ENCODE measurements at places on chromosomes 1 and 21.
A peak's percentile ranks its signal among the peaks of the same experiment; 100 is the strongest.

DNA sequence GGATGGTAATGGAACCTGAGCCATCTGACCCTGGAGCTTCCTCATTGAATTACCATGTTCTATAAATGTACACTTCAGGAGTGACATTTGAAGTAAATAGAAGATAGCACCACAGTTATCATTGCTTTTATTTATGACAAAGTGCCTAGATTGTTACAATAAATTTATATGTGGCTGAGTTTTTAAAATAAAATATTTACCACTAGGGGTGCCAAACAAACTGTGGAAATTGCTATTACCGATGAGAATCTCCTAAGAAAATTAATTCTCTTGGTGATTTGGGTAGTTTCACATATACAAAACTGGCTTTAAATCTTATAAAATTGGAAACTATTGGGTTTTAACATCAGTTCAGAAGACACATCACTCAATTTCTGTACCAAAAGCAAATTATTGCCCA lies 1.4 kb upstream of the TNR start:
- no peak for DNase-seq

DNA sequence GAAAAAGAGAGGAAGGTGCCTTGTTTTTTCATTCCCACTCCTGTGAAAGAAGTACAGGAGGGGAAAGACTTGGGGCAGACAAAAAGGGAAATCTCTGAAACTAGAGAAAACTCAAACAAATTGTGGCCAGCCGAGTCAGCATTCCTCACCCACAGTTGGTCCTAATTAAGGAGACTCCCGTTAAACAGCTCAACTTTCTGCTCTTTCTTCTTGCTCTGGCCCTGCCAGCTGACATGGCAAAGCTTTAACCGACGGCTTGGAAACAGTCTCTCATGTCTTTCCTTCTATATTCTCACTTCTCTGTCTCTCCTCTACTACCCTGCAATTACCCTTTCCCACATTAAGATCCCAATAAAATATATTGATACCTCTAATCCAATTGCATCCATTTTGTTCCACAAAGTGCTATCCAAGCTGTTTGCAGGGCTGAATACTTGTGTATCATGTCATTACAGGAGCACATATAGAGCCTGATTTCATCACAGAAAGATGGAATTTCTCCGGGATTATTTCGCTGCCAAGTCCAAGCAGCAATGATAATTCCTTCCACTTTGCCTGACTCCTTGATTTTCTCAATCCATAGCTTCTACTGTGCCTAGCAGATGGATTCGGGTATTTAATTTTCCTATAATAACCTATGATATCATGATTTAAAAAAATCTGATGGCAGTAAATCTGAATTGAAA lies 65.4 kb upstream of the IPO9 start:
- DNase-seq = no peak

DNA sequence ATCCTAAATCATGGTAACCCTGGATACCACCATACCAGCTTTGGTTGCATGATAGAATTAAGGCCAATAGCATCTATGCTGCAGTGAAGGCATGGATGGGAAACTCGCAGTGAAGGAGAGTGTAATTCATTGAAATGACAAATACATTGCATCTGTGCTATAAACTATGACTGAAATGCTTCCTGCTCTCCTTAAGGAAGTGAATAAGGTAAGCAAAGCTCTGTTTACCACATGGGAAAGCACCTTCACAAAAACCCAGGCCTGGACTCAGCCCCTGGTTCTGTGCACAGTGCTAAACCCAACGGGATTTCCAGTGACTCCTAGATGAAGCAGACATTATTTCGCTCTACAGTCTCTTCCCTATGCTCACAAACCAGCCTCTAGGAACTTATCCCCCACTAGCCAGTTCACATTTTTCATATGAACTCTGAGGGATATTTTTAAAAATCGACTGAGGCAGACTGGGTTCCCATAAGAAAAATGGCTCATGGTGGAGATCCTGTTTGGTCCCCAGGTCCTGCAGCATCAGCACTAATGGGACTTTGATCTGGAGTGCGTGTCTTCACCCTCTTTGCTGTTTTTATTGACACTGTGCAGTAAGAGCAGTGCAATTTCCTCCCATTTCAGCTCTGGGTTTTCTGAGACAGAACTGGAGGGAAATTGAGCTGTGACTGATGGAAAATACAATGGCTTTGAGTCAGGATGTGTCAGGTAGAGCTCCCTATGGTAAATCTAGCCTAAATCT lies 362.7 kb downstream of the SIPA1L2 start:
- no peak for DNase-seq

DNA sequence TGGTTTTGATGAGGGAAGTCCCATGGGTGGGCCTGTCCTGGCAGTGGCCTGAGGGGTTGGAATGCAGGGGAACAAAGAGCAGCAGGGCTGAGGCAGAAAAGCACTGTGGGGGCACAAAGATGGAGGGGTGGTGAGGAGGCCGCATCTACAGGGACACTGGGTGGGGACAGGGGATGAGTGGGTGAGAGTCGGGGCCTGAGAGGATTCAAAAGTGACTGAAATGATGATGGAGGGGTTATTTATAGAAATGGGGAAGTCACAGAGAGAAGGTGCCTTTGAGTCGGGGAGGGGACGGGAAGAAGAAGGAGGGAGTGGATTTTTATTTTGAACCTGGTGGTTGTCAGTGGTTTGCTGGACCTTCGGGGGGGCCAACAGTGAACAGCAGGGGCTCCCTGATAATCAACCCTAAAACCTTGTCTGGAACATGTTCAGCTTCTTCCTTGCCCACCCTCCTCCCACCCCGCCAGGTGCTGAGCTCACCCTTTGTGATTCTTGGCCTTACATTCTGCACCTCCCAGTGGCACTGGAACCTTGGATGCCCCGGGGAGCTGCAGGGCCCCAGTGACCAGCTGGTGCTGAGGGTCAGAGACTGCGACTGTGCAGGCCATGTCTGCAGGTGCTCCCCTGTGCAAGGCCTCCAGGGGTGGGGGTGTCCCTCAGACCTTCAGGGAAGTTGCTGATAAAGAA lies 42.9 kb downstream of the IER5 start:
- DNase-seq = no peak

- DNase-seq = no peak
Observed at GRCh38 chr1:174397261-174397660, 50.5 kb upstream of the GPR52 start.

- DNase-seq = no peak
Observed at GRCh38 chr1:181588631-181589030, 105.3 kb downstream of the CACNA1E start.

DNA sequence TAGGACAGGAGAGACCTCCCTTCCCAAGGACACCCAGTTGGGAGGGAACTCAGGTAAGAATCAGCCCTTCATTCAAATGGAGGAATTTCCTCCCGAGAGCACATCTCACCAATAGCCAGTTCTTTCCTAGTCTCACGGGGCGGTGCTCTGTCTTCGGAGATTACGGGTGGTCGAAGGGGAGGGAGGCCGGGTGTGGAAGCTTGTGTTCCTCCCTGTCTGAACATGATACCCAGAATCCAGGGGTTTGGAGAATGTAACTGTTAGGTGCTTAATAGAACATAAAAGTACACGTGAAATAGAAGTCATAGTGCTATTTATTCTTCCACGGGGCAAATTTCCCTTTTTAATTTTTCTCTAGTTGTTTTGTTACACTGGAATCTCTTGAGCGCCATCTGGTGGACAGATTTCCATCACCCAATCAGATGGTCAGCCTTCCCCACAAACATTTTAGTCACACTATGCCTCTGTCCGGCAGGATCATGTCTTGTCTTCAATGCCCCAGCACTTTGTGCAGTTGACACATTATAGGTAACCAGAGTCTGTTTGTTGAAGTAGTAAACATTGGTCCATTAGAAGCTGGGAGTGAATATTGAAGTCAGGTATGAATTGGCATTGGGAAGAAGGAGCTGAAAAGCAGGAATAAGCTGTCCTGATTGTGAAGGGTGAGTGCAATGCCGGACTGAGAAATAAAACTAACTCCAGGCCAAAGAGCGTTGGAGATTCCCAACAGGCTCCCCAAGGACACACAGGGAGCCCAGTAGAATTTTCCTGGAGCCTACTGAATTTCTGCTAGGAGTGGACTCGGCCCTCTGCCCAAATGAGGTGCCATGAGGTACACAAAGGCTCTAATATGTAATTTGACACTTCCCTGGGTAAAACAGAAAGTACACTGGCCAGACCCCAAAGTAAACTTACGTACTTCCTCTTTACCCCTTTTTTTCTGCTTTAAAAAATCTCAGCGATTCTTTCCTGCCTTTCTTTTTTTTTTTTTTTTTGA lies 27.6 kb upstream of the ZNF697 start:
- peak; percentile 30 for DNase-seq

GRCh38 chr1:208967334-208967733 lies 616.2 kb upstream of the CAMK1G start:
- DNase-seq = no peak

- peak; percentile 41 for DNase-seq
Observed at GRCh38 chr1:44029260-44029910, 1.9 kb downstream of the SLC6A9 start.

- DNase-seq = no peak
Observed at GRCh38 chr21:44697811-44698734, 1.1 kb downstream of the KRTAP10-12 start.

- DNase-seq = no peak
Observed at GRCh38 chr1:167984886-167985489, 48.1 kb upstream of the MPC2 start.

GRCh38 chr1:215704089-215704860 lies 137.2 kb downstream of the KCTD3 start:
- DNase-seq = no peak

DNA sequence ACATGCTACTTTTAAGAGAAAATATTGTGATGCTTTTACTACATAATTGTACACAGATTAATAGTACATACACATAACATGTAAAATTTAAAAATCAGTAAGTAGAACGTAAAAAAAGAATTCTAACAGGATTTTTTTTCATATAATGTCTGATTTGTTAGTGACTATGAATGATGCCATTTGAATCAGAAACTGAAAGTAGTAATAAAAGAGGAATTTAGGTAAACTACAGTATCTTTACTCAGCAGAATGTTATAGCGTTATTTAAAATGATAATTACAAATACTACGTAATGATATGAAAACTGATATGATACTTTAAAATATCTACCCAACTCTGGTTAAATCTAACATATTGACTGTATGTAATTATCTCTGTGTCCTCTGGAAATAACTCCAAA lies 116.1 kb downstream of the DENND1B start:
- no peak for DNase-seq

DNA sequence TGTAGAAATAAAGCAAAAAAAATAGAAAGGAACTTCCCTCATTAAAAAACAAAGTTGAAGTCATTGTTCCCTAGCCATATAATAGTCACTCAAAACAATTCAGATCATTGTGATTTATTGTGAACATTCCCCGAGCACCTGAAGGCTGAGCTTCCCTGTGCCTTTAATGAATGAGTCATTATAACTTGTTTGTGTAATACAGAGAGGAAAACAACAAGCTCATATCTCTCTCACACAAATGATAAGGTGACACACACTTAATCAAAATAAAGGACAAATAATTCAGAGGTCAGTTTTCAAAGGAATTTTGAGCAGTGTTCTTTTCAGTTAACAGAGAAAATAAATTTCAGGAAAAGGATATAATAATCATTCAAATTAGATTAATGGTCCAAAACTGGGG lies 326.2 kb downstream of the DUSP10 start:
- no peak for DNase-seq

DNA sequence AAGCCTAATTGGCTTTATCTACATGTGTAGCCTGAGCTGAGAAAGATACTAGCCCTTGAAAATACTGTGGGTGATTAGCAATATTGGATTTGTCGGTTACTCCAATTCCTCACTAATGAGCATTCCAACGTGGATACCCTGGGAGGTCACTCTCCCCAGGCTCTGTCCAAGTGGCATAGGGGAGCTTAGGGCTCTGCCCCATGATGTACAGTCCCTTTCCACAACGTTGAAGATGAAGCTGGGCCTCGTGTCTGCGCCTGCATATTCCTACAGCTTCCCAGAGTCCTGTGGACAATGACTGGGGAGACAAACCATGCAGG lies 2.6 kb downstream of the RCC1 start:
- DNase-seq = no peak

GRCh38 chr1:24364975-24365678 lies 46.0 kb downstream of the GRHL3 start:
- DNase-seq = no peak

DNA sequence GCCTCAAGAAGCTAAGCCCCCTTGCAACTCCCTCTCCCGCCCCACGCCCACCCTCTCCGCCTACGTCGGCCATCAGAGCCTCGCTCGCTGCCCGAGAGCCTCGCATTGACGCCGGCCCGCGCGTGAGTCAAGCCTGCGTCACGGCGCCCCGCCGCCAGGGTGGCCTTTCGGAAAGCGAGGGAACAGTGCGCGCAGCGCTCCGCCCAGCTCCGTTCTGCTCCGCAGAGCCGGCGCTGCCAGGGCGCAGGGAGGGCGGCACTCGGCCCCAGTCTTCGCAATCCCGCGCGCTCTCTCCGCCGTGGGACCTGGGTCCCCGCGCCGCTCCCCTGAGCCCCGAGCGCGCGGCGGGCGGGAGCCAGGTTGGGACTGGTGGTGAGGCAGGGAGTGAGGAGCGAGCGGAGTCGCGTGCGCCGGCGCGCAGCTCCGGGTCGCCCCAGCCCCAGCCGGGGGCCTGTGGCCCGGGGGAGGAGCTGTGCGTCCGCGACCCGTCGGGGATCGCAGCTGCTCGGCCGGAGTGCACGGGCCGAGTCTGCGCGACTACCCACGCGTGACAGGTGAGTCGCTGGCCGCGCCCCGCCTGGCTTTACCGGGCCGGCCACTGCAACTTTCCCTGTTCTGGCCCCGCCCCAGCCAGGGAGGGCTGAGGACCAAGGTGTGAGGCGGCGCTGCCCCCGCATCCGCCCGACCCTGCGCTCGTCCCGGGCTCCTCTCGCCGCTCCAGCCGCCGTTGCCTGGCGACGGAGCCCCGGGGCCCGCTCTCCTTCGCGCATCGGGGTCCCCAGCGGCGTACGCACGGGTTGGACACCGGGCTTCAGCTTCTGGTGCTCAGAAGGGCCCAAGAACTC lies at the start of gene SLC6A17:
SLC6A17 (plus strand) TSS at position 165 of the 845 bp plus-strand sequence. CDS start 16,436 bp downstream, outside the sequence.
- no peak for DNase-seq

All from effector CD8-positive, alpha-beta T cell (primary cell).